ENCODE measurements at places on chromosomes 5 and 9.

GRCh38 chr5:73272351-73272750 is 99.4 kb downstream of the TMEM174 start:
- no peak for DNase-seq

DNA sequence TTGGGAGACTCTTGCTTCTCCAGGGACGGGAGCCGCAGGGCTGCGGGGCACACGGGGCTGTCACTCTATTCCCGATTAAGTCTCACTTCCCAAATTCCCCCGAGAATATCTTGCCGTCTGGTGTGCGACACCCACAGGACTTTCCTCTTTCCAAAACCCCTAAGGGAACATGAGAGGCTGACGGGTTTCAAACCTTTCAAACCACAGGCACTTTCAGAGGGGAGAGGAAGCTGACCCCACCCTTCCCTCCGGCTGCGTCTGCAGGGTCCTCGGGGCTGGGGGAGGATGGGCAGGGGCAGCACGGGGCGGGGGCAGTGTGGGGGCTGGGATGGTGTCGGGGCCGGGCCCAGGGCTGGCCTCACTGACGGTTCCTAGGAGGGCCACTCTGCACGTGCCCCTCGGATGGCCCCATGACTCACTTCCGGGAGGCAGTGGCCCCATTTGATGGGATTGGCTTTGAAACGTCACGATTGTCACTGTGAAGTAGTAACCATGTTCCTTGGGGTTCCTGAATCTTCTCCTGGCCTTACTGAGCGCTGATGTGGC is 38.2 kb downstream of the SLC9A3 start:
- no peak for DNase-seq

GRCh38 chr5:125181159-125181558 is 434.7 kb upstream of the ZNF608 start:
- DNase-seq = no peak

GRCh38 chr5:122846051-122846550 is 688 bp downstream of the SNX24 start:
- no peak for DNase-seq

- no peak for DNase-seq
Measured at GRCh38 chr5:93705896-93706295, 35.5 kb downstream of the POU5F2 start.

GRCh38 chr5:72205431-72206009 is 98.2 kb downstream of the MAP1B start:
- no peak for DNase-seq

GRCh38 chr5:65307931-65308330 is 173.8 kb downstream of the ADAMTS6 start:
- no peak for DNase-seq

GRCh38 chr5:147966829-147967228 is 60.5 kb upstream of the C5orf46 start:
- DNase-seq = no peak

DNA sequence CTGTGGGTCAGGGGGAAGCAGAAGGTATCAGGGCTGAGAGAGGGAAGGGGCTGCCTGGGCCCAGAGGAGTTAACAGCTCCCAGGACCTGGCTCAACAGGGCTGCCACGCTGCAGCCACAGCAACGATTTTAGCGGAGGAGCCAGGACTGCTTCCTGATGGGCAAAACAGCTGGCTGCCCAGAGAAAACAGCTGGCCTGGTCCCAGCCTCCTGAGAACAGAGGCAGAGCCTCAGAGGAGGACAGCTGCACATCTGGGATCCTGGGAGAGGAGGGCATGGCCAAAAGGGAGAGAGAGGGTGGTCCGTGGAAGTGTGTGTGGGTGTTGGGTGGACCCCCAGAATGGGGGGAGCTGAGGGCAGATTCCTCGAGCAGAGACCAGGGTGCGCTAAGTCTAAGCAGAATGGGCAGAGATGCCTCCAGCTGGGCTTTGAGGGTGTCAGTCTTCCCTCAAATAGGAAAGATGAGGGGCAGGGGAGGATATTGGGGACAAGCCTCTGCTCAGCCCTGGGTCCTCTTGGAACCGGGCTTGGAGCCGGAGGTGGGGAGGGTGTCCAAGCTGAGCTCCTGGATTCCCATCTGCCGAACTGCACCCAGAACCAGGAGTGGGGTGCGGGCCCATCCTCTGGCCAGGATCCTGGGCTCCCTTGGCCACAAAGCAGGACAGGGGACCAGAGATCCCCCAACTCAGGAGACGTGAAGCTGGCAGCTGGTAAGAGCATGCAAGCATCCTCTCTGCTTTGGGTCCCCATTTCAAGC is 9.1 kb upstream of the CERCAM start:
- DNase-seq = no peak

GRCh38 chr5:127838661-127839060 is 135.5 kb downstream of the CCDC192 start:
- DNase-seq = no peak

- peak; percentile 61 for DNase-seq
Measured at GRCh38 chr9:114930056-114930812, at the start of gene TNFSF8. Gene TNFSF8 (minus strand): TSS chr9:114930591. CDS start chr9:114930303, 288 bp downstream.

DNA sequence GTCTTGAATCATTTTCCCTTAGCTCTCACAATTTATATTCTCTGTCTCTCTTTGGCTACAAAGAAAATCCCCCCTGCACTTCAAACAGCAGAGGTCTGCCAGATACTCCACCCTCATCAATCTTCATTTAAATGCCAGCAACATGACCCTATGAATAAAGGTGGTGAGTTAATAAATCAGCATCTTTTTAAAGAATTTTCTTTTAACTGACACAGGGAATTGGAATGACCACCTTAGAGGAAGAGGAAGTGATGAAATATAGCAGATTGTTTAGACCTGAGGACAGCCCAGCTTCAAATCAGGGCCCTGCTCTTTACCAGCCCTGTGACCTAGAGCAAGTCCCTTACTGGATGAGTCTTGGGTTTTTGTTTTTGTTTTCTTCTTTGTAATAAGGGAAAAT is 223.1 kb upstream of the PAPPA start:
- no peak for DNase-seq

GRCh38 chr5:123549256-123549904 is 37.4 kb downstream of the CSNK1G3 start:
- peak; percentile 7 for DNase-seq

- no peak for DNase-seq
Measured at GRCh38 chr5:23627976-23628375, 120.6 kb downstream of the PRDM9 start.

GRCh38 chr9:84061613-84062193 is 81.1 kb downstream of the RMI1 start:
- no peak for DNase-seq

DNA sequence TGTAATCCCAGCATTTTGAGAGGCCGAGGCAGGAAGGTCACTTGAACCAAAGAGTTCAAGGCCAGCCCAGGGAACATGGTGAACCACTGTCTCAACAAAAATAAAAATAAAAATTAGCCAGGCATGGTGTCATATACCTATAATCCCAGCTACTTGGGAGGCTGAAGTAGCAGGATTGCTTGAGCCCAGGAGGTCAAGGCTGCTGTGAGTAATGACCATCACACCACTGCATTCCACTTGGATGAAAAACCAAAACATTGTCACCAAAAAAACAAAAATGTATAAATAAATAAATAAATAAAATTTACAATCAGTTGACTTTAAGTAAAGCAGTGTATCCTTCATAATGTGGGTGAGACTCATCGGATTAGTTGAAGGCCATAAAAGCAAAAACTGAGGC is 541.4 kb downstream of the CSNK1G3 start:
- no peak for DNase-seq

GRCh38 chr5:34002629-34003328 is 5.1 kb downstream of the AMACR start:
- no peak for DNase-seq

- DNase-seq = no peak
Measured at GRCh38 chr9:130298662-130299279, 33.2 kb downstream of the HMCN2 start.

GRCh38 chr5:54956922-54957321 is 28.5 kb downstream of the ESM1 start:
- no peak for DNase-seq

DNA sequence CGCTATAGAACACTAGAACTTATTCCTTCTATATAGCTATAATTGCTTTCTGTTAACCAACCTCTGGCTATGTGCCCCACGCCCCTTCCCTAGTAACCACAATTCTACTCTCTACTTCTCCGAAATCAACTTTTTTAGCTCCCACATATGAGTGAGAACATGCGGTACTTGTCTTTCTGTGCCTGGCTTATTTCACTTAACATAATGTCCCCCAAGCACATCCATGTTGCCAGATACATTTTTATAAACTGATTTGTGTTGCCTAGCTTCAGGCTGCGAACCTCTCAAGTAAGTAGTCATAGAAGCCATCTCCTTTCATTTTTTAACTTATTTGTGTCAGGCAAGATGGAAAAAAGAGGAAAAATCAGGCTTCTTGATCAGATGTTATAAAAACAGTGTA is 249.5 kb downstream of the TMEM167A start:
- no peak for DNase-seq

DNA sequence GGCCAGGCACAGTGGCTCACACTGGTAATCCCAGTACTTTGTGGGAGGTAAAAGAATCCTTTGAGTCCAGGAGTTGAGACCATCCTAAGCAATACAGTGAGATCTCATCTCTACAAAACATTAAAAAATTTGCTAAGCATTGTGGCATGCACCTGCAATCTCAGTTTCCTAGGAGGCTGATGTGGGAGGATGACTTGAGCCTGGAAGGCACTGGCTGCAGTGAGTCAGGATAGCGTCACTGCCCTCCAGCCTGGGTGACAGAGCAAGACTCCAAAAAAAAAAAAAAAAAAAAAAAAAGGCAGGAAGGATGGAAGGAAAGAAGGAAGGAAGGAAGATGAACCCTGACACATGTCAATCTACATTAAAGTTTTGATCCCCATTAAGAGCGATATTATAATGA is 1452.2 kb upstream of the ACO1 start:
- DNase-seq = no peak

DNA sequence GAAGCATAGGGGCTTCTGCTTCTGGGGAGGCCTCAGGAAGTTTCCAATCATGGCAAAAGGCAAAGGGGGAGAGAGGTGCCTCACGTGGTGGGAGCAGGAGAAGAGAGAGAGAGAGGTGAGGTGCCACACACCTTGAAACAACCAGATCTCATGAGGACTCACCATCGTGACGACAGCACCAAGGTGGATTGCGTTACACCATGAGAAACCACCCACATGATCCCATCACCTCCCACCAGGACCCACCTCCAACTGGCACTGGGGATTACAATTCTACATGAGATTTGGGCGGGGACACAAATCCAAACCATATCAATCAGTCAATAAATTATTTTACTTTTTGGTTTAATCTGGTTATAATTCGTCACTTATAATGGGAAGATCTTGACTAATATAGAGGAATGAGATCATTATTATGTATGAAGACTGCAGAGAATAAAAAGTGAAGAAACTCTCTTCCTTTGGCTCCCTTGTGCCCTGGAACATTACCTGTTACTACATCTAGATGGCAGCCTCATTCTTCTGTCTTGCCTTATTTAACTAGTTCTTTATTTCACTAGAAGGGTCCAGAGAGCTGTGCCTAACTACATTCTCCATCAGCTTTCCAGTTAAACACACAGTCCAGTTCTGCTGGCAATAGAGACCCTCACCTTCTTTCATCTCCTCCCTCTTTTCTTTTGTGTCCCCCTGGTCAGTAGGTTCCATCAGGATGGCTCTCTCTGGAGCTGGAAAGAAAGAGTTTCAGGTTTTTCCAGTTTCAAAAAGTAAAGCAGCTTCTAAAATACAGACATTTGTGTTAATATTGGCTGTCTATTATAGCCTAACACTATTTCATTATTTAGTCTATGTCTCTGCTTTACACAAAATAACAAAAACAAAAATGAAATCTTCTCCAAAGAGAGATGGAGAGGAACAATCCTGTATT is 21.7 kb upstream of the SPINK7 start:
- DNase-seq = no peak

DNA sequence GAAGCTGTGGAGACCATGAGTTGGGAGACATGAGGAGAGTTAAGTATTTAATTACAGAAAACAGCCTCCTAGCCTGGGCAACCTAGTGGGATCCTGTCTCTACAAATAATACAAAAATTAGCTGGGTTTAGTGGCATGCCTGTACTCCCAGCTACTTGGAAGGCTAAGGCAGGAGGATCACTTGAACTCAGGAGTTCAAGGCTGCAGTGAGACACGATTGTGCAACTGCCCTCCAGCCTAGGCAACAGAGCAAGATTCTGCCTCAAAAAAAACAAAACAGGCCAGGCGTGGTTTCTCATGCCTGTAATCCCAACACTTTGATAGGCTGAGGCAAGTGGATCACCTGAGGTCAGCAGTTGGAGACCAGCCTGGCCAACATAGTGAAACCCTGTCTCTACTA is 52.6 kb downstream of the AQP7 start:
- no peak for DNase-seq

GRCh38 chr9:113345671-113346070 is 3.7 kb upstream of the BSPRY start:
- no peak for DNase-seq

- DNase-seq = no peak
Measured at GRCh38 chr5:81269751-81270393, 31.5 kb upstream of the ZCCHC9 start.

GRCh38 chr9:121362813-121363621 is 7.0 kb downstream of the STOM start:
- no peak for DNase-seq

DNA sequence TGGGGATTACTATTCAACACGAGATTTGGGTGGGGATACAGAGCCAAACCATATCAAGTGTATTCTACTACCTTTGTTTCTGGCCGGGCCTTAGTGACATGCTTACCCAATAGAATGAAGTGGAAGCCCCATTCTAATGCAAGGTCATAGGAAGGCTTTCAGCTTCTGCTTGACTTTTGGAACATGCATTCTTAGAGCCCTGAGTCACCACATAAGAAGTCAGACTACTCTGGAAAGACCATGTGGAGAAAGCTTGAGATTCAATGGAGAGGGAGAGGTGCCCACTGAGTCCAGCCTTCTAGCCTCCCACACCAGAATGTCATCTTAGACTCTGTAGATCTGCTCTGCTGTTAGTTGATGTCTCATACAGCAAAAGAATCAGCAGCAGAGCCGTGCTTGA is 155.7 kb upstream of the FBN2 start:
- no peak for DNase-seq

GRCh38 chr9:134178768-134179551 is 14.6 kb upstream of the RNU6ATAC start:
- no peak for DNase-seq

DNA sequence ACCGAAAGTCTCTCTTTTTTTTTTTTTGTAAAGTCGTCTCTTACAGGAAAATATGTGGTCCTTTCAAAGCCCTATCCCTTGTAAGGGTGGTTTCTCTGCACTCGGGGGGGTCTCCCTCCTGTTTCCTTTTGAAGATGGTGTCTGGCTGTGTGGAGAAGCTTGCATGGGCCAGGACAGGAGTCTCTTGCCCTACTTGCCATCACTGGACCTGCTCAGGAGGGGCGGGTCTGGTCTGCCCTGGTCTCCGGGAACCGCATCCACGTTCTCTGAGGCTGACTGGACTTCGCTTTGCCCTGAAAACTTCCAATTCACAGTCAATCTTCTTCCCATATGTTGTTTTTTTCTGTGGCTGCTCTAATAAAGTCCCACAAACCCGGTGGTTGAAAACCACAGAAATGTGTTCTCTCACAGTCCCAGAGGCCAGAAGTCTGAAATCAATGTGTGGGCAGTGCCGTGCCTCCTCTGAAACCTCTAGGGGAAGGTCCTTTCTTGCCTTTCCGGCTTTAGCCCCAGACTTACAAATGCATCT is 92.9 kb upstream of the IER5L start:
- no peak for DNase-seq
